C1 segment of cervical spinal cord (tissue), 14 donors: ENCODE measurements at places on chromosomes 6 and 20.

- DNase-seq = no peak
Observed at GRCh38 chr20:34199183-34199582, 42.0 kb upstream of the ASIP start.

DNA sequence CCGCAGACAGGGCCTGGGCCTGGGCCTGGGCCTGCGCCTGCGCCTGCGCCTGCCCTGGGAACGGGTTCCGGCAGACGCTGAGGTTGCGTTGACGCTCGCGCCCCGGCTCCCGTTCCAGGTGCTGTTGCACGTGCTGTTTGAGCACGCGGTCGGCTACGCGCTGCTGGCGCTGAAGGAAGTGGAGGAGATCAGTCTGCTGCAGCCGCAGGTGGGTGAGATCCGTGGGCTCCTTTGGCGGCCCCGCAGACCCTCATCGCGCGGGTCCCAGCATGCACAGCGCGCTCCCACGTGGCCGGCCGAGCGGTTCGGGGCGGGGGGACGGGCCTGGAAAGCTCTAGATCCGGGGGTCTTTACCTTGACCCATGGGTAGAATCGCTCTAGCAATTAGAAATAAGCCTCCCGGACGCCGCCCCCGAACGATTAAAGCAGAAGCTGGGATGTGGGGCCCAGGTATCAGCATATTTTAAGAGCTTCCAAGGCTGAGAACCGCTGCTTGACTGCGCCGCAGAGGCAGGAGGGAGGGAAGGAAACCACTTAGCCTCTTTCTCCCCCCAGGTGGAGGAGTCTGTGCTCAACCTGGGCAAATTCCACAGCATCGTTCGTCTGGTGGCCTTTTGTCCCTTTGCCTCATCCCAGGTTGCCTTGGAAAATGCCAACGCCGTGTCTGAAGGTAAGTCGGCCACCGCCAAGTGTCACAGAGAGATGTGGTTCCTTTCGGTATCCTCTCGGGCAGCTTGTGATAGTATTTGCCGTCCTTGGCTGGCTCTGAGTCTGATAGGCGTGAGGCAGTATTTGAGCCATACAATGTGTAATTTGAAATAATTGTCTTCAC, 508 bp downstream of the NOP56 start:
- peak; percentile 65 for DNase-seq

DNA sequence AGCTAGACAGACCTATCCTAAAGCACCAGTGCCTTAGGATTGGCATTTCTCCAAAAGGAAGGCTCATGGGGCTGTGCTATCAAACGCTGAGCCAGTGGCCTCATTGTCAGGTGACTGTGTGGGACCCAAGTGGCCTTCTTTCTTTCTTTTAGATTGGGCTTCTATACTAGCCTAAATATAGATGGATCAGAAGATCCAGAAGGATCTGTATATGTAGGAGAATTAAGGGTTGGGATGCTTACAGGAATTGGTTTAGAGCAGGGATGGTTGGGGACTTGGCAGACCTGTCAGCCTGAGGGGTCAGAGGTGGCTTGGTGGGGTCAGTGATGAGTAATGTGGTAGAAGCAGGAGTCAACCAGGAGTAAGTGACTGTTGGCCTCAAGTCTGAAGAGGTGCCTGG, 14.8 kb downstream of the ABT1 start:
- no peak for DNase-seq

DNA sequence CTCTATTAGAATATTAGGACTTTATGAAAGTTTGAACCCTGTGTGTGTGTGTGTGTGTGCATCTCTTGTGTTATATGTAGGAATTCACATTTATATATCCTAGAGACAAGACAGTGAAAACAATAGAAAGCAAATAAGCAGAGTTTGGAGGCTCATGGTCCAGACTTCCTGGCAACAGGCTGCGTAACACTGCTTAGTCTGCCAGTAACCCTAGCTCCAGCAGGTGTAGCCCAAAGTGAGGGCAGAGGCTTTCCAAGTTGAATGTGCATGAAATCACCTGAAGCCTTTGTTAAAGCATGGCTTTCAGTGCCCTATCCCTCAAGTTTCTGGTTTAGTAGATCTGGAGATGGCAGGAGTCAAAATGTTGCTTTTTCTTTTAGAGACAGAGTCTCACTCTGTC, 569.9 kb downstream of the KIF16B start:
- DNase-seq = no peak

DNA sequence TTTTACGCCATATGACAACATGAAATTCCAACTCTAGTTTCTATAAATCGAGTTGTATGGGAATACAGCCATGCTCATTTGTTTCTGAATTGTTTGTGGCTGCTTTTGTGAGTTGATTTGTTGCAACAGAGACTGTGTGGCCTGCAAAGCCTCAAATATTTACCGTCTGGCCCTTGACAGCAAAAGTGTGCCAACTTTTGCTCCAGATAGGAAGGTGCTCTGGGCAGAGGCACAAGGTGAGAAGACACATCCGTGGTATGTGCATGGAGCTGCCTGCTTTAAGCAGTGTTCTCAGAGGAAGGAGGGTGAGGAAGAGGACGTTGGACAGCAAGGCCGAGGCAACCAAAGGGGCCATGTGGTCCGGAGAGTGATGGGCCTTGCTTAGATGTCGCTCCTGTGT, 57.4 kb downstream of the IYD start:
- no peak for DNase-seq

GRCh38 chr6:40419946-40420728, 167.0 kb downstream of the LRFN2 start:
- DNase-seq = no peak

- no peak for DNase-seq
Observed at GRCh38 chr6:164409309-164410009, 899.9 kb downstream of the C6orf118 start.

DNA sequence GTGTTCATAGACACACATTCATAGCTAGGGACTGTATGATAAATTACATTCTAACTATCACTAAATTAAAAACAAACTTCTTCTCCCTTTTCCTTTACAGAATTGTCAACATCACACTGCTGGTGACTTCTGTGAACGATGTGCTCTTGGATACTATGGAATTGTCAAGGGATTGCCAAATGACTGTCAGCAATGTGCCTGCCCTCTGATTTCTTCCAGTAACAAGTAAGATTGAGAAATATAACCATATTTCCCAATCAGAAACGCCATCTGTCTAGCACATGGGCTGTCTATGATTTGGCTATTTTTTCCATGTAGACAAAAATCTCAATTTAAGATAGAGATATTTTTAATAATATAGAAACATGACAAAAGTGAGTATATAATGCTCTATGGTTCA, 367.7 kb downstream of the ARHGAP18 start:
- no peak for DNase-seq

- peak; percentile 28 for DNase-seq
Observed at GRCh38 chr6:118012944-118013343, 105.9 kb downstream of the SLC35F1 start.

- no peak for DNase-seq
Observed at GRCh38 chr6:5411414-5411813, 150.1 kb downstream of the FARS2 start.

- no peak for DNase-seq
Observed at GRCh38 chr6:119105282-119105681, 26.8 kb upstream of the FAM184A start.

DNA sequence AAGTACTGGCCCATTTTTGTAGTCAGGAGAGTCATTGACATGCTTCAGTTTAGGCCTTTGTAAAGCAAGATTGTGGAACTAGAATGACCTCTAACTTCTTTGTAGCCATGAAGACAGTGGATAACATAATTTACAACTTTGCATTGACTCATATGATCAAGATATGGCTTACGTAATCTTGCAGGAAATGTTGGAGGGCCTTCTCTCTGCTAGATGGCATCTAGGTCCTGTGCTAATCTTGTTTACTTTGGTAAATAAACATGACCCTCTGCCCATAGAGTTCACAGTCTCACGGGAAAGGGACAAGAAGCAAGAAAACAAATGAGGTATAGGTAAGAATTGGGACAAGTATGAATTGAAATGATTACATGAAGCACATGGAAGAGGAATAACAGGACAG, 355.2 kb upstream of the ARID1B start:
- no peak for DNase-seq
